ENCODE measurements at places on chromosomes 16 and 17.

- DNase-seq: peak; percentile 62
Measured at GRCh38 chr16:31874366-31875111, 932 bp downstream of the ZNF267 start.

GRCh38 chr17:82608816-82609215 is 39.4 kb downstream of the WDR45B start:
- DNase-seq: no peak

GRCh38 chr16:53779186-53779585 is 75.2 kb downstream of the FTO start:
- no peak for DNase-seq

DNA sequence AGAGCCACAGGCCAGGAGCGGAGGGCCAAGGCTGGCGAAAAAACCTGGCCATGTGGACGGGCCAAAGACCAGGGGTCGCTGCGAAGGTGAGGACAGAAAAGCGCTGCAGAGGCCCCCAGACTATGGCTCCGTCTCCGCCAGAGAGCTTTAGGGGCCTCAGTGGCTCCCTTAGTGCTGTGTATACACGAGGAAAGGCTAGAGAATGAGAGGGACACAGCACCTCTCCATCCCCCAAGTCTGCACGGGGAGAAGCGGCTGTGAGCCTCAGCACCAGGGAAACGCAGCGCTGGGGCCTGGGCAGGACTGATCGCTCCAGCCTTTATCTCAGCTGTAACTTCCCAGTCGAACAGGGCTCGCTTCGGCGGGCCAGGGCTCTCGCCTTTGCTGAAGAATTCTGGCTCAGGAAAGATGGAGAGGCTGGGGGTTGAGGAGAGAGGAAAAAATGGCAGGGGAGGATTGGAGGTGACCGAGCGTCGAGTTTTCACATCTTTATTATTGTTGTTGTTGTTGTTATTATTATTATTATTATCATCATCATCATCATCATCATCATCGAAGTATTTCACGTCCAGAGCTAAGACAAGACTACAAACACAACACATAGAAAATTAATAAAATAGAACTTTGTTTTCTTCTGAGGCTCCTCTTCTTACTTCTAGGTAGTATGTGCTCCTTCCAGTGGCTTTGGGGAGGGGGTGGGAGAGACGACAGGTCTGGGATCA is 1.9 kb upstream of the HOXB5 start:
- DNase-seq: no peak

DNA sequence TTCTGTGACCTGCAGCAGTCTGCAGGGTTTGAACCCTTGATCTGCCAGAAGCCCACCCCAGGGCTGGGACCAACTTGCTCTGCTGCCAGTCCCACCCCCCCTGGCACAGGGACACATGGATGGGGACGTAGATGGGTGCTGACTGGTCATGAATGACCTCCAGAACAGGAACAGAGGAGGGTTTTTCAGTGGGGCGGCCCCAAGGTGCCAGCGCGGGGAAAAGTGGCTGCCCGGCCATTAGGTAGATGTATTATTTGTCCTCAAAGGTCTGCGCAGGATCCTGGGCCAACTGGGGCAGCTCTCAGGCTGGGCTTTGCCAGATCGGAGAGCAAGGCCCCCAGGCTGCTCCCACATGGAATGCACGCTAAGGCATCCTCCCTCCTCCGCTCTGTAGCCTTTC is 265.2 kb upstream of the TNRC6C start:
- no peak for DNase-seq

DNA sequence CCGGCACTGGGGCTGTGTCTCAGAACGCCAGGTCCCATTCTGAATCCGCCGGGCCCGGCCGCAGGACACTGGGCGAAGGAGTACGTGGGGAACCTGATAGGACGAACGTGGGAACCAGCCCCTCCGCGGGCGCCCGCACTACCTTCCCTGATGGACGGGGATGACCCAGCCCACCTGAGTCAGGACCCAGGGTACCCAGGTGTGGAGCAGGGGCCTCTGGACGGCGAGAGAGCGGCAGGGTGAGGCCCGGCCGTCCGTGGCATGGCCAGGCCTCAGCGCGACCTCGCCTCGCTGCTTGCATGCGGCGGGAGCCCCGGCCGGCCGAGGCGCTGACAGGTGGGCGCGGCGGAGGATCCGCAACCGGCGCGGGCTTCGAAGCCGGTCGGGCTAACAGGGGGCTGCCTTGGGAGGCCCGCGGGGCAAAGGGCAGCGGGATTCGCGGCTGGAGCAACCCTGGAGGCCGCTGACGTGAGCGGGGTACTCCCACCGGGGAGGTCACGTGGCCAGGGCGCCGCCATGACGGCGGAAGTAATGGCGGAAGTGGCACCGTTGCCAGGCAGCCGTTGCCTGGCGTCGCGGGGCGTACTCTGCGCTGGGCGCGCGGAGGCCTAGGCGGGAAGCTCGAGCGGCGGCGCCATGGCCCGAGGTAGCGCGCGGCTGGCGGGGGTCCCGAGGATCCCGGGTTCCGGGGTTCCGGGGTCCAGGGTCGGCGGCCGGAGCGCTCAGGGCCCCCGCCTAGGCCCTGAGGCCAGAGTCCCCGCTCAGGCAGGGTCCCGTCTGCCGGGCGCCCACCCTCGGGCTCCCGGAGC is at the start of gene WDR90:
Gene WDR90, plus strand, starts transcription at position 585 of the 809 bp plus-strand sequence. Its CDS starts 52 bp downstream, at position 637.
- peak; percentile 91 for DNase-seq

GRCh38 chr16:73565263-73565662 is 517.3 kb upstream of the ZFHX3 start:
- DNase-seq: no peak

DNA sequence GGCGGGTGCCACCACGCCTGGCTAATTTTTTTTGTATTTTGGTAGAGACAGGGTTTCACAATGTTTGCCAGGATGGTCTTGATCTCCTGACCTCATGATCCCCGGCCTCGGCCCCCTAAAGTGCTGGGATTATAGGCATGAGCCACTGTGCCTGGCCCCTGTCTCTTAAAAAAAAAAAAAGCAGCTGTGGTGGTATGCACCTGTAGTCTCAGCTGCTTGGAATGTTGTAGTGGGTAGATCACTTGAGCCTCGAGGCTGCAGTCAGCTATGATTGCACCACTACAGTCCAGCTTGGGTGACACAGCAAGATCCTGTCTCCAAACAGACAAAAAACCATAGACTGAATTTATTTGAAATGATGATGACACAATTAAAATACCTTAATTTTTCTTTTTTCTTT is 24.3 kb downstream of the CDK12 start:
- peak; percentile 96 for DNase-seq

- no peak for DNase-seq
Measured at GRCh38 chr17:29740017-29740416, 117.3 kb upstream of the CORO6 start.

DNA sequence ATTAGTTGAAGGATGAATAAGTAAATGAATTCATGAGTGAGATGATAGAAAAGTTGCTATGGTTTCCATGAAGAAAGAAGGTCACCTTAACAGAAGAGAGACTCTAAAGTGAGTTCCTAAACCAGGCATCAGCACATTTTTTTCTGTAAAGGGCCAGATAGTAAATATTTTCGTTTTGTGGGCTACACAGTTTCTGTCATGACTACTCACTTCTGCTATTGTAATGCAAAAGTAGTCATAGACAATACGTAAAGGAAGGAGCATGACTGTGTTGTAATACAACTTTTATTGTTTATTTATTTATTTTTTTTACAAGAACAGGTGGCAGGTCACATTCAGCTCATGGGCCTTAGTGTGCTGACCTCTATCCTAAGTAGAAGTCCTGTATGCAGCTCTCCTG is 426.1 kb upstream of the DYNLRB2 start:
- no peak for DNase-seq

GRCh38 chr16:85873153-85873552 is 25.8 kb upstream of the IRF8 start:
- no peak for DNase-seq

DNA sequence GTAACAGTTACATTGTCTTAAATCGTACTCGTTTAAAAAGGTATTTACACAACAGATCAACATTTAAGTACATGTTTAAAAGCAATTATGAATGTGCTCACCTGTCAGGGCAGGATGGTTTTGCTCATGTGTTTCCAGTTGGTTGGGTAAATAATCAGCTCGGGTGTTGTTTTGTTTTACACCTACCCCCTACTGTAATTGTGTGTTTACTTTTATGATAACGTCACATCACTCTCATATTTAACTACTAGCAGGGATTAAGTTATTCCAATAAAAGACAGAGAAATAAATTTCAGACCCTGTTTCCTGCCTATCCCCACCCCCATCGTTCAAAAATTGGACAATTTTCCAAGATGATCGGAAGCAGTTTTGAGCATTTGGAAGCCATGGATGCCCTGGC is 390.2 kb downstream of the SEC14L1 start:
- no peak for DNase-seq

DNA sequence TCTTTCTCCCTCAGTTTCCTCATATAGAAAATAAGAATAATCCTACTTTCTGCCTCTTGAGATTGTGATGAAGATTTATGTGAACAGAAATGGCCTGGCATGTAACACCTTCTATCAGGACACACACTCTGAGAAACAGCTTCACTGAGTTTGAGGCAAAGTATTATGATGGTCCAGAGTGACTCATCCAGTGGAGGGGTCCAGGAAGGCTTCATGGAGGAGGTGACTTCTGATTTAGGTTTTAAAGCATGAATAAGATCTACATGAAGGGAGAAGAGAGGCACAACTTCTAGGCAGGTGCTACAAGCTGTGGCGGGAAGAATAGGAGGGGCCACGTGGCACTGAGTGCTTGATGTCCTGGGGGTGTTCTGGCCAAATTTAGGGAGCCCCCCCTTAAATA is 124.4 kb upstream of the SDK2 start:
- no peak for DNase-seq

GRCh38 chr16:914440-914839 is 56.3 kb downstream of the LMF1 start:
- peak; percentile 7 for DNase-seq

- peak; percentile 56 for DNase-seq
Measured at GRCh38 chr17:45852535-45853297, 8.0 kb downstream of the SPPL2C start.

GRCh38 chr17:73189417-73190099 is 3.3 kb upstream of the COG1 start:
- DNase-seq: peak; percentile 67

GRCh38 chr16:9199311-9199710 is 107.9 kb downstream of the HAPSTR1 start:
- DNase-seq: no peak

- no peak for DNase-seq
Measured at GRCh38 chr17:58312021-58312630, 16.5 kb downstream of the TSPOAP1 start.

- no peak for DNase-seq
Measured at GRCh38 chr16:22326369-22326652, 29.1 kb downstream of the POLR3E start.

DNA sequence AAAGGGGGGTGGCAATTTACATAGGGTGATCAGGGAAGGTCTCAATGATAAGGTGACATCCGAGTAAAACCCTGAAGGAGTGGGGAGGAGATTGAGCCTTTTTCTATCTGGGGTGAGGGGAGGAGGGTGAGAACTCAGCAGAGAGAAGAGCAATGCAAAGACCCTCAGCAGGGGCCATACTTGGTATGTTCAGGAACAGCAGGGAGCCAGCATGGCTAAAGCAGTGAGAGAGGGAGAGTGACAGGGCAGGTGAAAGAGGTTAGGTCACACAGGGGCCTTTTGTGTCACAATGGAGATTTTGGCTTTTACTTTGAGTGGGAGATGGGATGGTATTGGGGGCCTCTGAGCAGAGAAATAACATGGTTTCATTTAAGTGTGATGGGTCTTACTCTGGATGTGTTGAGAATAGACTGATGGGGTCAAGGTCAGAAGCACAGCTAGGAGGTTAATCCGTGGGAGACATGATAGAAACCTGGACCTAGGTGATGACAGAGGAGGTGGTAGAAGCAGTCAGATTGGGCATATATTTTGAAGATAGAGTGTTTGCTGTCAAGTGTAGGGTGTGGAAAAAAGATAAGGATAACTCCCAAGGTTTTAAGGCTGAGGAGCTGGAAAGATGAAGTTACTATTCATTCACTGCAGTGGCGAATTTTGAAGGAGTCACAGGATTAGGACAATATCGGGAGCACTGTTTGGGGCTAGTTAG is 6.2 kb downstream of the SP2 start:
- no peak for DNase-seq

DNA sequence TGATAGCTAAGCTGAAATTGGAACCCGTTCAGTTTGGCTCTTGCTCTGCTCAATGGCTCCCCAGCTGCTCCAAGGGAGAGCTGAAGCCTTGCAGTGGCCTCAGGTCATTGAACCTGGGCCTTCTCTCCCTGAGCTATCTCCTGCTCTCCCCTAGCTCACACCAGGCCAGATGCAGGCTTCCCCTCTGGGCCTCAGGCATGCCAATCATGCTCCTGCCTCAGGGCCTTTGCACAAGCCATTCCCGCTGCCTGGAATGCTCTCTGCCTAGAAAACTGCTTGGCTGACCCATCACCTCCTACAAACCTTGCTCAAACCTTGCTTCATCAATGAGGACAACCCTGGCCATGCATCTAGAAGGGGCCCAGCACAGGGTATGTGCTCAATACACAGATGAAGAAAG is 16.7 kb upstream of the KRTAP17-1 start:
- no peak for DNase-seq

DNA sequence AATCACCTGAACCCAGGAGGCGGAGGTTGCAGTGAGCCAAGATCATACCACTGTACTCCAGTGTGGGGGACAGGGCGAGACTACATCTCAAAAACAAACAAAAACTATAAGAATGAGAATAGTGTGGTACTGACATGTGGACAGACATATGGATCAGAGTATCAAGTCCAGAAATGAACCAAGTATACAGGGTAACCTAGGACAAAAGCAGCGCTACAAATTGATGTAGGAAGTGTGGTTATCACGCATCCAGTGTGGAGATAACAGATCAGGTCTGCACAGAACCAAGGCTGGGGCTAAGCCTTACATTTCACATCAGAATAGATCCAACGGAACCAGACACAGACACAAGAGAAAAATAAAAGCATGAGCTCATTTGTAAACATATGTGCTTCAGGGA is 23.0 kb upstream of the C16orf95 start:
- DNase-seq: no peak

DNA sequence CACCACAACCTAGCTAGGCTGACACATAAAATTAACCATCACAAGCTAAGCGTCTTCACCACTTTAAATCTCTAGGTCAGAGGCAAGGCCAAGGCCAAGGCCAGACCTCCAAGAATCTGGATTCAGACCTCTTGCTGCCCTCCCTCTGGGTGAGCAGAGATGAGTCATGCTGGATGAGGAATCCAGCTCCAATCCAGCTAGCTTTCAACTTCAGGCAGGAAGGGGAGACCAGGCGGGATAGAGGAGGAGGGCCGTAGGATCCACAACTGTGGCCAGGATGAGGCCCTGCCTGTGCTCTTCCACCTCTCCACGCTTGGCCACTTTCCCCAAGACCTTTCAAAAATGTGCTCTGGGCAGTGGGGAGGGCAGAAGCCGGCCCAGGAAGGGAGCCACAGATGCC is 14.7 kb downstream of the LRRC75A start:
- peak; percentile 94 for DNase-seq

GRCh38 chr16:79139799-79140198 is 460.7 kb downstream of the MAF start:
- no peak for DNase-seq

Data from EH (cell line).